NCI-H2081 (cell line): ENCODE measurements at places on chromosomes 3 and 15.

- no peak for DNase-seq
These were observed 5.1 kb downstream of the SLC2A2 start for GRCh38 chr3:171021377-171021776.

DNA sequence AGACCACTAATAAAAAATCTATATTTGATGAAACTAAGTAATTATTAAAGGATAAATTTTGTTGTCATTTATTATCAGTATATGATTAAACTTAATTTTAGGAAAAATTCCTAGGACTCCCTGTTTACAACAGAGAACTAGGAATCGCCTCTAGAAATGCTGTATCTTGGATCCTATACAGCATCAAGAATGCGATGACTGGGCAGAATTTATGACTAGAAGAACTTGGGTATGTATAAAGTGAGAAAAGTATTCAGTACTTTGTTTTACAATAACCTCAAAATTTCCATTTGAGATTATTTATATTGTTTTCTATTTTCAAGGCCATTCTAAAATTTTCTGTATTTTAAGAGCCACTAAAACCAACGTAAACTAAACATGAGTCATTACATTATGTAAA lies 82.3 kb upstream of the AGTR1 start:
- DNase-seq = no peak

DNA sequence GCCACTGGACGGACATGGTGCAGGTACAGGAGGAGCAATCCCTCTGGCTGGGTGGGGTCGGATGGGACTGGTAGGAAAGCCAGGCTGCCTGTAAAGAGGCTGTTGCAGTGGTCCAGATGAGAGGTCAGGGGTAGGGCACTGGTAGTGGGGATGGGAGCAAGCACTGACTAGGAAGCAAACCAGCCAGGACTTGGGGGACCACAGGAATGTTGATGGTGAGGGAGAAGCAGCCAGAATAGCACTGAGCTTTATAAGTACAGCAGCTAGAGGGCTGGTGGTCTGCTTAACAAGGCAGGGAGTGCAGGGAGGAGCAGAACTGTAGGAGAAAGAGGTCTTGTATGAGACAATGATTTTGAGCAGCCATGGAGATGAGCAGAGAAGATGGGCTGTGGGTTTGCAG lies 38.7 kb upstream of the PTPN23 start:
- no peak for DNase-seq

DNA sequence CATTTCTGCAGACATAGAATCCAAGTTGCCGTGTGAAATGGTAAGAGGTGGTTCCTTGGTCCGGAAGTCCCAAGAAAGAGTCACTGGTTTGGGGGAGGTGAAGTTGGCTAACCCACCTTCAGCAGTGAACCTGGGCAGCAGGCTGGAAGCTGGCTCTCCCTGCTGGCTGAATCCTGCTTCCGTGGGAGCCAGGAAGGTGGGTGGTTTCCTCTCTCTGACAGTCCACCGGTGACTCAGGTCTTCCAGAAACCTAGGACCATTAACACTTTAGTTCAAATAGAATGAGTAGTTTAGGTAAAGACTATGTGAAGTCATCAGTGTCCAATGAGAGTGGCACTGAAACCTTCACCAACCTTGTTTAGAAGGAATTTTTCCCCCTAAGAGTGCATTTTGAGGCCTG lies 87.4 kb upstream of the CACNA2D3 start:
- no peak for DNase-seq

DNA sequence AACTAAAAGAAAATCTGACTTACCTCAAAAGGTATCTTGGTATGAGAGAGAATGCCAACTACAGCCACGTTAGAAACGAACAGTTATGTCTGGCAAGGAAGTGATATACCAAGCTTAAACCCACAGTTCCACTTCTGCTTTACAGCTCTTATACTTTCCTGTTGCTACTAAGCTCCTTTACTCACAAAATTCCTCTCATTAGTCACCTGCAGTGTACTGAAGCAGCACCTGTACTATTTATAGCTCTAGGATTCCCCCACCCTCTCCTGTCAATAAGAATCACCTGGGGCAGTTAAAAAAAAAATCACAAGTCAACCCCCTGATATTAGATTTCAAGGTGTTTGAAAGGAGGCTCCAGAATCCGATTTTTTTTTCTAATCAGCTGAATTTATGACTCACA lies 2.9 kb upstream of the TMEM266 start:
- no peak for DNase-seq
